Spinal cord (tissue), 10 donors: ENCODE measurements at places on chromosomes 3 and 15. TPM values are rescaled to one million over a fixed set of nuclear protein-coding genes. Genes with fewer than 3 reads are reported as not detected.

DNA sequence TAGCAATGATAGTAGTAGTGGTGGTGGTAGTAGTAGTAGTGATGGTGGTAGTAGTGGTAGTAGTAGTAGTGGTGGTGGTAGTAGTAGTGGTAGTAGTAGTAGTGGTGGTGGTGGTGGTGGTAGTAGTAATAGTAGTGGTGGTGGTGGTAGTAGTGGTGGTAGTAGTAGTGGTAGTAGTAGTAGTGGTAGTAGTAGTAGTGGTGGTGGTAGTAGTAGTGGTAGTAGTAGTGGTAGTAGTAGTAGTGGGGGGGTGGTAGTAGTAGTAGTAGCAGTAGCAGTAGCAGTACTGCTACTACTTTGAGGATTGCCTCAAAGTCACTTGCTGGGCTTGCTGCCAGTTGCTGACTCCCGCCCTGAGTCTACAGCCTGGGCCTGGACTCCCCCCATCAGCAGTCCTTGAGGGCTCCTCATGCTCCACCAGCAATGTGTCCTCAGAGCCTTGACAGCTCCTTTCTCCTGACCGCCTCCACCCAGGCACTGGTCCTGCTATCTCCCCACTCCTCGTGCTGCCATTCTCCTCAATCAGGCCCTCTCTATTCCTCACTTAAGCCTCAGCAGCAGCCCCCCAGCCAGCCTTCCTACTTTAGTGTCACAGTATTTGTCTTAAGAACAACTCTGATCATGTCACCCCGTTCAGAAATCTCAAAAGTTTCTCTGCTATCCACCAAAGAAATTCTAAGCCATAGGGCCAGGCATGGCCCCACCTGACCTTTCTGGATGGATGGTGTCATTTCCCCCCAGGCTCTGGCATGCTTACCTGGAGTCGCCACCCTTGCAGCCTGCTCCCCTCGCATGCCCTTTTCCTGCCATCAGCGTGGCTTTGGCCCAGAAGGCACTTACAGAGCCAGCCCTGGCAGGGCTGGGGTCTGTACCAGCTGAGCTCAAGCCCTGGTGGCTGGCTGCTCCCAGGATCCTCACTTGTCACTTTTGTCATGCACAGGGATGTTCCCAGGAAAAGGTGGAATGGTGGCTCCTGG lies 45.6 kb downstream of the DLEC1 start:
- DNase-seq = no peak

GRCh38 chr3:42685891-42686820 lies 819 bp downstream of the KLHL40 start:
- peak; percentile 73 for DNase-seq

GRCh38 chr3:46130631-46131310 lies 77.3 kb downstream of the CCR1 start:
- DNase-seq = no peak

Gene FETUB
- total RNA-seq = not detected

GRCh38 chr15:80710635-80711554 lies 15.8 kb downstream of the ABHD17C start:
- DNase-seq = no peak

- DNase-seq = no peak
Measured at GRCh38 chr3:4536260-4536659, 43.1 kb downstream of the ITPR1 start.

- DNase-seq = no peak
Measured at GRCh38 chr15:66932634-66933024, 132.8 kb upstream of the SMAD3 start.

GRCh38 chr3:128344052-128344735 lies 122.5 kb downstream of the DNAJB8 start:
- DNase-seq = no peak

Gene SLC15A2
- 24.2 TPM for total RNA-seq

Gene NPAP1
- total RNA-seq = 0.69 TPM

Gene DAZL
- total RNA-seq = not detected

DNA sequence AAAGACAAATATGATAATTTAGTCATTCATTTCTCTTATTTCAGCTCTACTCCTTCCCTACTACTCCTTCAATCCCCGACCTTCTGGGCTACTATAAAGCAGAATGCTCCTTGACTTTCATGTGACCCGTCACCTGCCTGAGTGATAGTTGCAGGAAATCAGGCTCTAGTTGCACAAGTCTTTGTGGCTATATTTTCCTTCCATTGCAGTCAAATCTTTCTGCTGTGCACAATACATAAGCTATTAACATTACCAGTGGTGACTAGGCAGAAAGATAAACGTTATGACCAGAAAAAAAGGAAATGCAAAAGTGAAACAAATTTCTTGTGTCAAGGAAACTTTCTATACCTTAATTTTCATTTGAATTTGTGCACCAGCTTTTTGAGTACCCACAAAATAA lies 2.3 kb downstream of the SUCNR1 start:
- DNase-seq = no peak

Gene OR5K3
- total RNA-seq = not detected

DNA sequence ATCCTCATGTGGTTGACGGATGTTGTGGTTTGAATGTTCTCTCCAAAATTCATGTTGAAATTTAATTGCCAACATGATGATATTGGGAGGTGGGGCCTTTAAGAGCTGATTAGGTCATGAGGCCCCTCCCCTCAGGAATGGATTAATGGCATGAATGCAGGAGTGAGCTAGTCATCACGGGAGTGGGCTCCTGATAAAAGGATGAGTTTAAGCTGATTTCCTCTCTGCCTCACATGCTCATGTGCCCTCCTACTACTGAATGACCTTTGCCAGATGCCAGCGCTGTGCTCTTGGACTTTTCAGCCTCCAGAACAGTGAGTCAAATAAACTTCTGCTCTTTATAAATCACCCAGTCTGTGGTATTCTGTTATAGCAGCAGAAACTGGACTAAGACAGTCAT lies 111.2 kb downstream of the MYO5A start:
- no peak for DNase-seq

Gene CELF6
- total RNA-seq = 8.5 TPM

Gene IGDCC3
- 3.6 TPM for total RNA-seq

- DNase-seq = peak; percentile 23
Measured at GRCh38 chr3:165837058-165837525, at the start of gene BCHE. Gene BCHE (minus strand): TSS chr3:165837423. CDS start chr3:165831033, 6,390 bp downstream.

Gene SPSB4
- total RNA-seq = 8.1 TPM

Gene MEIS2
- 63.8 TPM for total RNA-seq

Gene TRIM69
- 28.9 TPM for total RNA-seq

DNA sequence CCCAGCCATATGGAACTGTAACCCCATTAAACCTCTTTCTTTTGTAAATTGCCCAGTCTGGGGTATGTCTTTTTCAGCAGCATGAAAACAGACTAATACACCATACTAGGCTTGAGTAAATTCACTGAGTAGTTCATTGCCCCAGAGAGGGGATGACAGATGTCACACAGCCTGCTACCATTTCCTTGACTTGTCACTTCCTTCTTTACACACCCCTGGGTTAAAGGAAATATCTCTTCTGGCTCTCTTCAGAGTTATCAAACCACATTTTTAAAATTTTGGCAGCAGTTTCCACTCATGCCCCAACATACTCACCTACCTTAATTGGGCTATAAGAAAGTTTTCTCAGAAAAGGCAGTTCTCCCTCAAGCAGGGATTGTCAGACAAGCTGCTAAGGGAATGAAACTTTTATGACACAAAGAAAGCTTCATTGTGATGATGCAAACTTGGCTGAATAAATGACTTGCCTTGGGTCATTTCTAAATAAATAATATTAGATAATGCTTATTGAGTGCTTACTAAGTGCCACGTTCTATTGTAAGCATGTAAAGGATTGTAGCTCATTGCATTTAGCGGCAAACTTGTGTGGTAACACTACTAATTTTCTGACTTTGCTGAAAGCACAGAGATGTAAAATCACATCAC lies 68.0 kb upstream of the RBMS3 start:
- DNase-seq = no peak

DNA sequence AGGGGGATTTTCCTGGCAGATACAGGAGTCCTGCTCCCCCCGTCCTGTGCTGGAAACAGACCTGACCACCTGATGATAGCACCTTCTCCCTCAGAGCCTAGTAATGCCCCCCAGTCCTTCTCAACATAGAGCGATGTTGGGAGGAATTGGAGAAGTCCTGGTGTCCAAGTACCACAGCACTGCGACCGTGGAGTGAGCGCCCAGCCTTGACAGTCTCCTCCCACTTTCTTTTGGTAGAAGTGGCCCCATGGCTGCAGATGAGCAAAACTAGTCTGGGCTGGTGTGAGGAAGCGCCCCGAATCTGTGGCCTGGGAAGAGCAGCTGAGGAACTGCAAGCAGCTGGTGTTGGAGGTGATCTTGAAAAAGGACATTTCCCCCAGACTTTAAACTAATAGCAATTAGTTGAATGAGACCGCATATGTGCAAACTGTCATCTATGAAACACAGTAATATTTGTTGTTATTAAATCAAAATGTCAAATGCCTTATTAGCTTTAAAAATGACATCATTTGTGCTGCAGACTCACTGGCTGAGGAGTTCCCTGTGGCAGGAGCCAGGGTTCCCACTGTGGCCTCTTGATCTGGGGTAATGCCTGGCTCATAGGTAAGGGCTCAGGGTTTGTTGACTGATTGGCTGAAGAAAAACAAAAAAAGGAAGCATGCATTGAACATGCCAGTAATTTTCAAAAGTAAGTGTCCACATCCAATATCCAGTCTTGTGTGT lies 121.8 kb downstream of the CACNA2D3 start:
- no peak for DNase-seq

Gene GOLGA6D
- total RNA-seq = 0.06 TPM

DNA sequence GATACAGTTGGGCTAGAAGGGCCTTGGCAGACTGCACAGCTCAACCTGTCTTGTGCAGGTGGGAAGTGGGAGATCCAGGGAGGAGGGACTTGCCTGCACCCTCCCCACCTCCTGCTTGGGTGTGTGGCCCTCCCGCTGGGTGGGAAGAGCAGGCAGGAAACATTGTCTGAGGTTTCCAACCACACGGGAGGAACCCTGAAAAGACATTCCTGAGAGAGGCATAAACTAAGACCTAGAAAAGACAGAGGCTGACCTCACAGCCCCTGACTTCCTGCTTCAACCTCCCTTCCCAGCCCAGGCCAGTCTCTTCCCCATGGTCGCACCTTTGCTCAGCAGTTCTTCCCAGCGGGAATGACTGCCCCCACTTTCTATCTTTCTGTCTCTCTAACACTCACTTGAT lies 46.3 kb upstream of the INSYN1 start:
- no peak for DNase-seq

- no peak for DNase-seq
Measured at GRCh38 chr15:60626669-60627068, 147.7 kb upstream of the ICE2 start.

DNA sequence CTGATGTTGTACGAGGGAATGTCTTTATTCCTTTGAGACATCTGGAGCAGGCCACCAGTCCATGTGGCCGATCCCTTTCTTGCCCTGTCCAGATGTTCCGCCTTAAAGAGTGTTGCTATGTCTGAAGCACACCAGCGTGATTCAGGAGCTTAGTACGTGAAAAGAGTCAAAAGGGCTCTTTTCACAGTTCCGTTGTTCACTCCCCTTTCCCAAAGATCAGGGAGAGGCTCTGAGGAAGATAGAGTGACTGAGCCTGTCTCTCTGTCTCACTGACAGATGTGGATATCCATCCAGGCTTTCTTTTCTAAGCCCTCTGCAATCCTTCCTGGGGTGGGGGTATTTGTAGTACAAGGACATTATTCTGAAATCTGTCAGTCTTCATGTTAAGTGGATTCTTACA lies 262.5 kb upstream of the LRTM1 start:
- DNase-seq = no peak

- DNase-seq = no peak
Measured at GRCh38 chr3:63872135-63872924, 8.7 kb downstream of the ATXN7 start.

GRCh38 chr15:57379487-57379886 lies 3.2 kb downstream of the CGNL1 start:
- DNase-seq = no peak

DNA sequence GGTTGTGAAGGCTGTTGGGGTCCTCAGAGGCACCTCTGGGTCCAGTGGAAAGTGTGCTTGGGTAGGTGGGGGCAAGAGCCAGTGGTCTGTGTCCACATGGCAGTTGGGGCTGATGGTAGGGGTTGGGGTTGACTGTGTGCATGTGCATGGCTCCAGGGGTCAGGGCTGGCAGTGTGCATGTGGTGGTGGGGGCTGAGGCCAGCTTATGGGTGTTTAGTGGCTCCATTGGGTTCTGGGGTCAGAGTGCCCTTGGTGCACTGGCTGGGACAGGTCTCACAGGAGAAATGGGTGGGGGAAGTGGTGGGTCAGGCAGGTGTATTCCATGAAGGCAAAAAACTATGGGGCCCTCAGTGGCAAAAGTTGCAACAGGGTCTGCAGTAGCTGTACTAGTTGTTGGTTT lies 97.9 kb downstream of the EDEM1 start:
- no peak for DNase-seq

GRCh38 chr15:87477737-87478686 lies 778.5 kb downstream of the NTRK3 start:
- peak; percentile 68 for DNase-seq

Gene ANKDD1A
- 9.8 TPM for total RNA-seq

DNA sequence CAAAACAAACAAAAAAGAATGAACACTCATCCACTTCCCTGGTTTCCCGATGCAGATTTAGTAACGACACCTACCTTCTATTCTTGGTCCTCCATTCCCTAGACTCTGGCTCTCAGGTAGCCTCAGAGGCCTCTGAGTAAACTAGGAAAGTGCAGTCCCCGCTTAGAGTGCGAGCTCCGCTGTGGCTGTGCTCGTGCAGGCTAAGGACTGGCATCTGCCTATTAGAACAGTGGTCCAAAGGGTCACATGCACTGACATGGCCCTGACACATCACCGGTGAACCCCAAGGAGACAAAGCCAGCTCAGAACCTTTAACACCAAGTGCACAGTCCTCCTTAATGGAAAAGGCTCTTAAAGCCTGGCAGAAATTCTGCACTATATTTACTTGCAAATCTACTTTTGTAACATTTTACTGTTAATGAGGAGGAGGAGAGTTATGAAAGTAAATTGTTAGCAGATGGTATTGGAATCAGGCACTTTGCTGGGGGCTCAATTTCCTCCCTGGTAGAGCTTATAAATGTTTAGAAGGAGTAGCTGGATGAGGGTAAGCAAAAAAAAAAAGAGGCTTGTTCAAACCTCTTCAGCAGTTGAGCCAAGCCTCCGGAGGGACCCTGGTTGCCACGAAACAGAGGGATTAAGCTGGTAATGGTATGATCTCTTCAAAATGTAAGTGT lies 31.1 kb downstream of the VGLL4 start:
- no peak for DNase-seq

Gene EXD1
- total RNA-seq = not detected

- DNase-seq = no peak
Measured at GRCh38 chr15:88375234-88375927, 91.8 kb downstream of the MRPL46 start.

Gene RBMS3
- total RNA-seq = 86.7 TPM

Gene C3orf18
- total RNA-seq = 22.6 TPM

Gene LOXL1
- total RNA-seq = 48.2 TPM

Gene SLCO2A1
- 1.8 TPM for total RNA-seq

DNA sequence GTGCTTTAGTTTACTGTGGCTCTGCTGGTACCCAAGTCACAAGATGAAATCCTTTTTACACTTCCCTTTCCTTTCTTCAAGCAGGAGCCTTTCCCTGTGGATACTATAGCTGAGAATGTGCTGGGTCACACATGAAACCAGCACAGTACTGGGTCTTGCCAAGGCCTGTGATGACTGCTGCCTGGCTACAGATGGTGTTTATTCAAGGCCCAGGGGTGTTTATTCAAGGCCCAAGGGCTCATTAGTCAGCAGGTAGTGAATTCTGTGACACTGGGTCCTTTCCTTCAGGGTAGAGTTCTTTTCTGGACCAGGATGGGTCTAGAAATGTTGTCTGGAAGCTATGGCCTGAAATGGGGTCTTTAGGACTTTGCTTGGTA lies 99.4 kb downstream of the SH3GL3 start:
- DNase-seq = no peak
